ENCODE measurements at places on chromosomes 12 and 14.
A peak's percentile ranks its signal among the peaks of the same experiment; 100 is the strongest.

- DNase-seq, result no peak
Measured at GRCh38 chr12:88495031-88495430, 85.2 kb downstream of the KITLG start.

- no peak for DNase-seq
Measured at GRCh38 chr12:131853832-131854797, 25.9 kb downstream of the MMP17 start.

DNA sequence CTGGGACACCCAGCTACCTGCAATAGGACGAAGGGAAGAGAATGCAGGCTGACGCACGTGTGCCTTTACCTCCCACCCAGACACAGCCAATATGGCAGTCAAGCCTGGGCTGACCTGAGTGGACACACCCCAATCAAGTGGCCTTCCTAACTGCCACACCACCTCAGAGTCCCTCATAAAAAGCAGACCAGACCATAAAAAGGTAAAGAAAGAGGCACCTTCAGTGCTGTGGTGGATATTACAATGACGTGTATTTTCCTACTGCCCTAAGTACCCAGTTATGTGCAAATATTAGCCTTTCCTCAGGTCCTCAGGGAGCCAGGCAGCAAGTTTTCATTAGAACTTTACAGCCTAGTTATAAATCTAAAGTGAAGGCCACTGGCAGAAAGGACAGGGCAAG lies 75.8 kb downstream of the KCNK10 start:
- no peak for DNase-seq

DNA sequence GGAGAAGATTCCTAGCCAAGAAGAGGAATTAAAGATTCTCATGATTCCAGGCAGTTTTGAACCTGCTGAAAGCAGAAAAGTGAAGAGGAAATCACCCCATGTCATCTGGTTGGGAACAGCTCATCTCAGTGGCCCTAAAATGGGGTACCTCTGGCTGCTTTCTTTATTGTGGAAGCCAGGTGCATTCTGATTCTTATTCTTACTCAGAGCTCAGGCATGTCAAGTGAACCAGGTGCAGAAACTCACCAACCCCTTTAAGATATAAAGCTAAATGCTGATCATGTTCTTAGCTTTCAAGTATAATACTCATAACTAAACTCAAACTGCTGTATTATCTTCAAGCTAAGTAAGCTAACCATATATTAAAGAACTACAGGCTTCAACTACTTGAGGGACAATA lies 253.9 kb upstream of the ARID2 start:
- no peak for DNase-seq

- DNase-seq, result no peak
Measured at GRCh38 chr14:54278665-54279295, 118.0 kb upstream of the CDKN3 start.

DNA sequence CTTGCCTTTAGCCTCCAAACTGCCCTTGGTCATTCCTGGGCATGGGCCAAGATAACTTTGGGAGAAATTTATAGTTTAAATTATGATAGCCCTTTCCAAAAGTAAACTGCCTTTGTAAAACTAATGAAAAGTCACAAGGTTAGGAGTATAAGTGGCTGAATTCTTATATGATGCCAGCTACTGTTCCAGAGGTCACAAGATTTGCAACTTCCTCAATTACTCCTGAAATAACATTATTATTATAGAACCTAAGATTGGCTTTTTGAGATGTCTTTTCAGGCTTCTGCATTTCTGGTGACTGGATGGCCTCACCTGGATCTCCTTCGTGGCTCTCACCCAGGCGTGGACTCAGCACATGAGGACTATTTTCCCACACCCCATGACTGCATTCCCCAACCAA lies 55.0 kb downstream of the OSBPL8 start:
- no peak for DNase-seq

DNA sequence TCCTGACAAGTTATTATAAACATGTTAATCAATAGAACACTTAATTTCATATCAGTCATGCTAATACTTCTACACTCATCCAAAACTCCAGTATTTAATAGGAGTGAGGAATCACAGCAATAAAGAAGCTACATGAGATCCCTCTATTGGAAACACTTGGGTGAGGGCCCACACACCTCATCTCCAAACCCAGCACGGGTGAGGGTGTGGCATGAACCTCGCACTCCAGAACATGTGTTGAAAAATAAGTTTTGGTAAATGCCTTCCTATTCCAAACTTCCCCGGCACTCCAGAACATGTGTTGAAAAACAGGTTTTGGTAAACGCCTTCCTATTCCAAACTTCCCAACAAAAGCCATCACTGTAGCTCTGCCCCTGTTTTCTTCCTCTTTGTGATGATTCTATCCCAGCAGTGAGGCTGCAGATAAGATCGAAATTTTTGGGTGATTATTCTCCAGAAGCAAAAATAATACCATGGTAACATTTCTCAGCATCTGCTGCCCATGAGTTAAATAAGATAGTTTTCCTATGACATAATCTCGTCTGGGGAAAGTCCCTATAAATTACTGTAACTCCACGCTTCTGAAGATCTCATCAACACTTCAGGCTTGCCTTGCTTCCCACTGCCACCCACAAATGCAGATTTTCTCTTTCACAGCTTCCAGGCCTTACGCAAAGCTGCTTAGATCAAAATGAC lies 24.4 kb upstream of the PTPRB start:
- no peak for DNase-seq

DNA sequence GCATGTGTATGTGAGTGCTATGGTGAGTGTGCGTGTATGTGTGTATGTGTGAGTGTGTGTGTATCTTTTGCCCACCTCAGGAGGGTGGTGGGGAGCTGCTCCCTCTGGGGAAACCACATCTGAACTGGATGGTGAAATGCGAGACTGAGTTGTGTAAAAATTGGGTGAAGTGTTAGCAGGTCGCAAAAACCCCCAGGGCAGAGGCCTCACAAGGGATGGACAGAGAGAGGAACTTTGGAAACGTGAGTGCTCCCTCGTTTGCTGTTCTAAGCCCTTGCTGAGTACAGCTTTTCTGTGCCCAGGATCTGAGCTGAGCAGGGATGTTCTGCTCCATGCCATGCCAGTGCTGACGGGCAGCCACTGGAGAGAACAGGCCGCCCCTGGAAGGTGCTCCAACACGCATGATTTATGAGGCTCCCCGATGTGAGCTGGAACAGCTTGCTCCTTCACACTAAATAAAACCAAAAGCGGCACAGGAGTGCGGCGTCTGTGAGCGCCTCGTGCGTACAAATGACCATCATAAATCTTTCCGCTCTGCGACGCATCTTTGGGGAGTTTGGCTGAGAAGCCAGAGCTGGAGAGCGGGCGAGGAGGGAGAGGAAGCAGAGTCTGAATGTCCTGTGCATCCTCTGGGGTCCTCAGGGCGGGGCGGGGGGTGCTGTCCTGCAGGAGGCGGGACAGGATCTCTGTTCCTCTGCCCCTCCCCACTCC lies 14.1 kb upstream of the GALNT9 start:
- no peak for DNase-seq

DNA sequence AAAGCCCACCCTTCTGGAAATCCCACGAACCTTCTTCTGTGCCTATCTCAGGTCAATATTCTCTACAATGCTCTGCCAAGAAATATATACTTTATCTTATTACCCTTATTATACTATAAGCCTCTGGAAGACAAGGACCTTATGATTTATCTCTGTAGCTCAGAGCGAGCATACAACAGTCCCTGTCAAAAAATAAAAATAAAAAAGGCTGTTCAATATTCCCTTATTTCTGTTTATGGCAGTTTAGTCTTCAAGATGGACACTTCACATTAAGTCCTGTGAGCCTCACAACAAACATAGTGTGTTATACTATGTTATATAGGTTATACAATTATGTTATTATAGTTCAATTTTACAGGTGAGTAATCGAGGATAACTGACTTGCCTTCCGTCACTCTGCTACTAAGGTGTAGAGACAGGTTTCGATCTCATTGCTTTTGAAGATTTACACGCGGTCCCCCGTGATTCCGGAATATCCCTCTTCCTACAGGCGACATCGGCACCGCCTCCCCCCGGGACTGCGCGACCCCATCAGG lies 562 bp downstream of the EAPP start:
- no peak for DNase-seq

- DNase-seq, result no peak
Measured at GRCh38 chr14:61188196-61188595, 92.9 kb downstream of the TMEM30B start.

DNA sequence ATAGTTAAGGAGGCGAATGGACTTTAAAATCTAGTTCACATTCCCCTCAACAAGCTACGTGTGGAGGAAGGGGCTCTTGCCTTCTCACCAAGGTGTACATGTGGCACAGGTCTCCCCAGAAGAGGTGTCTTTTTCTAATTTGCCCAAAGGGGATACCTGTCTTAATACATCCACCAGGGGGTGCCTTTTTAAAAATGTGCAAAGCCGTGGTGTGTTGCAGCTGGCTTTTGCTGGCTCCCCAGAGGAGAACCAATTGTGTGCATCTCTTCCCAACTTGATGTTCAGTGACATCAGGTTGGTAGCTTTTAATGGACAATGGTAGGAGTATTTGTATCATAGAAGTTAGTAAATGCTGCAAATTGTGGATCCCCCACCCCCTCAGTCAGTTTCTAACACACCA lies 33.8 kb downstream of the CREBL2 start:
- peak; percentile 56 for DNase-seq

All from NCI-H146 (cell line).